Femur (tissue), 1 donor: ENCODE measurements at places on chromosomes 7 and 10.
A peak's percentile ranks its signal among the peaks of the same experiment; 100 is the strongest.

GRCh38 chr7:100799037-100799896 is 28.1 kb downstream of the EPHB4 start:
- peak; percentile 63 for DNase-seq

- no peak for DNase-seq
Measured at GRCh38 chr10:34520084-34520483, 295.0 kb downstream of the PARD3 start.

GRCh38 chr10:54800741-54801421 is at the start of gene PCDH15:
Gene PCDH15 (minus strand): TSS chr10:54801231. CDS start chr10:54664262, 136,969 bp downstream.
- DNase-seq = peak; percentile 40

DNA sequence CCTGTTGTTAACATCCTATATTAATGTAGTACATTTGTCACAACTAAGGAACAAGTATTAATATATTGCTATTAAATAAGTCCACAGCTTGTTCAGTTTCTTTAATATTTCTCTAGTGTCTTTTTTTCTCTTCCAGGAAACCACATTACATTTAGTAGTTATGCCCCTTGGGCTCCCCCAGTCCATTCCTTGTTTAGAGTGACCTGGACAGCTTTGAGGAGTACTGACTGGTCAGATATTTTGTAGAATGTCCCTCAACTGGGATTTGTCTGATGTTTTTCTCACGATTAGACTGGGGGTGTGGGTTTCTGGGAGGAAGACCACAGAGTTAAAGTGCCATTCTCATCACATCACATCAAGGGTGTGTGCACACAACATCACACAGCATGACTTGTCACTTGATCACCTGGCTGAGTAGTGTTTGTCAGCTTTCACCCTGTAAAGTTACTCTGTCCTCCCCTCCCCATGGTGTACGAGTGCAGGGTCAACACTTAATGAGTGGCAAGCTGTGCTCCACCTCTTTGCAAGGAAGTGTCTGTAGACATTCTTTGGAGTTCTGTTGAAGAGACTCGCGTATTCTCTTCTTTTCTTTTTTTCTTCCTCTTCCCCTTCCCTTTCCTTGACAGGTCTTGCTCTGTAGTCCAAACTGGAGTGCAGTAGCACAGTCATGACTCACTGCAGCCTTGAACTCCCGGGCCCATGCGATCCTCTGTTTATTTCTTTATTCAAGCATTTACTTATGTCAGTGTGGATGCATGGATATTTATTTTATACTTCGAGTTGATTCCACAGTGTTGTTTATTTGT is 10.2 kb downstream of the LMTK2 start:
- no peak for DNase-seq

DNA sequence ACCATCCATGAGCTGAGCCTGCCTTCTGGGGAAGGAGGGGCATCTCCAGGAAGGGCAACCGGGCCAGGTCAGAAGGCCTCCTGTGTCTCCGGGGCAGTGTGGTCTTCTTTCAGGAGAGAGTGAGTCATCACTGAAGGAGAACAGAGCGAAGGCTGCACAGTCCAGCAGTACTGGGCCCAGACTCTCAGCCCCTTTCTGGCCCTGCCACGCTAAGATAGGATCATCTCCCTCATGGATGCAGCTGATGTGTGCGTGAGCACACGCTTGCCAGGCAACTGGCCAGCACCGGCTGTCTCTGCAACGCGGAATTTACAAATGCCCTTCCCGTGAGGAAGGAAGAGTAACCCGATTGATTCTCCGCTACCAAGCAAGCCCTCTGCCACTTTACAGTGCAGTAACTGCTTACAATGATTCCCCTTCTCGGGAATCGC is 328.2 kb downstream of the TNS3 start:
- DNase-seq = peak; percentile 54
